NCI-H460 (cell line): ENCODE measurements at places on chromosomes 2 and 18. TPM values are rescaled to one million over a fixed set of nuclear protein-coding genes. Genes with fewer than 3 reads are reported as not detected.

DNA sequence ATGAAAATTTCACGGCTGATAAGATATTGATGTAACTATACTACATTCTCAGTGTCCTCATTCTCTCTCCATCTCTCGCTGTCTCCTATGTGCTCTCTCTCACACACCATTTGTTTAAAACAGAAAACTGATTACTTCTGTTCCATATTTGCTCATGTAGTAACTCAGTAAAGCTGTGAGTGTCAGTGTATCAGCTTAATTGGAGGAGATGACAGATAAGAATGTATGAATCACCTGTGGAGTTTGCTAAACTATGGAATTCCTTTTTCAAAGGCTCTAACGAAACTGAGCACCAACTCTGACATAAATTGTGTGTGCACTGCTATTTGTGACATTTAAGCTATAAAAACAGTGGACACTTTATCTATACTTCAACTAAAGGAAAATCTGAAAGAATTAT, 1080.0 kb downstream of the DSC3 start:
- DNase-seq = no peak

GRCh38 chr18:79367989-79368388, 27.7 kb upstream of the NFATC1 start:
- no peak for DNase-seq

- no peak for DNase-seq
These were observed 49.8 kb upstream of the NAB1 start for GRCh38 chr2:190599073-190599472.

DNA sequence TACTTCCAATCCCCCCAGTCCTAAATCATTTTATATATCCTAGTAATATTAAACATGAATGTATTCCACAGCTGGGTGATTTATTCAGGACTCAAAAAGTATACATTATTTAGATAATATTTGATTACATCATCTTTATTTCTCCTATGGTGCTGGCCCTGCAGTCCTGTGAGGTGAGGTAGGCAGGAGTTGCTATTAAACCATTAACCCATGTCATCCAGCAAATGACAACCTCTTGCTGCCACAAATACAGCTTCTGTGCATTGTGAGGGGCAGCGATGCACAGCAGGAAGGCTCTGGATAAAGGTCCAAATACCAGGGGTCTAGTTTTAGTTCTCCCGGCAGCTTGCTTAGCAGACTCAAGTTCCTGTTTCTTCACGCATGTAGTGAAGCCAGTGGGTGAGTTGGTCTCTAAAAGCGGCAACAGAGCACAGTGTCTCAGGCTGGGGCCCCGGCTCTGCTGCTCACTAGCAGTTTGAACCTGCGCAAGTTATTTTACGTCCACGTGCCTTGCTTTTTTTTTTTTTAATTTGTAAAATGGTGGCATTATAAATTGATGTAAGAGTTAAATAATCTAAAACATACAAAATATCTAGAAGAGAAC, 36.1 kb downstream of the INSIG2 start:
- DNase-seq = no peak

DNA sequence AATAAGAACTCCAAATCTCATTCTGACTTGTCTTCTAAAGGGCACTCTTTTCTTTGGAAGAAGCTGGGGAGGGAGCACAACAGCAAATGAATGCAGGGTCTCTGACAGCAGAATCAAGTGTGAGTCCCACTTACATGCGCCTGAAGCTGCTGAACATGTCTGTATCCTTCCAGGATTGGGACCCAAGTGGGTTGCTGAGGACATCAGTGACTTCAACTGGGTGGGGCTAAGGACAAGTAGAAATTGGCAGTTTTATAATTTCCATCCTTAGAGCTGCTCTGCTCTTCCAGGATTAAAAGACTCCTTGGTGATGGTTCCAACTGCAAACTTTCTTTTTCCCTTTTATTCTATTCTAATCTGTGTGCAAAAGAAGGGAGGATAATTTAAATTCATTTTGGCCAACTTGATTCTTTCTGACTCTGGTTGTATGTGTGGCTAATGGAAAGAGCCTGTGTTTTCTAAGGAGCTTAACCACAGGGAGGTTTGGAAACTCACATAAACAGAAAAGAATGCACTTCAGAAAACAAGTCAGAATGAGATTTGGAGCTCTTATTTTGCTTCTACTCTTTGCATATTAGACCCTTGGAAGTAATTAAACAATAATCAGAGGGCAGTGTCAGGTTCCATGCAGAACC, 20.6 kb downstream of the ANTXR1 start:
- DNase-seq = no peak

- no peak for DNase-seq
These were observed 3.6 kb upstream of the LPIN1 start for GRCh38 chr2:11742702-11743357.

GRCh38 chr2:112876971-112877361, 34.0 kb upstream of the IL37 start:
- DNase-seq = no peak

MERTK gene
- total RNA-seq = 1.1 and 1.2 TPM in 2 replicates
